ENCODE measurements at places on chromosomes 6 and 20.

- DNase-seq: no peak
Measured at GRCh38 chr6:18676548-18676947, 289.4 kb downstream of the RNF144B start.

DNA sequence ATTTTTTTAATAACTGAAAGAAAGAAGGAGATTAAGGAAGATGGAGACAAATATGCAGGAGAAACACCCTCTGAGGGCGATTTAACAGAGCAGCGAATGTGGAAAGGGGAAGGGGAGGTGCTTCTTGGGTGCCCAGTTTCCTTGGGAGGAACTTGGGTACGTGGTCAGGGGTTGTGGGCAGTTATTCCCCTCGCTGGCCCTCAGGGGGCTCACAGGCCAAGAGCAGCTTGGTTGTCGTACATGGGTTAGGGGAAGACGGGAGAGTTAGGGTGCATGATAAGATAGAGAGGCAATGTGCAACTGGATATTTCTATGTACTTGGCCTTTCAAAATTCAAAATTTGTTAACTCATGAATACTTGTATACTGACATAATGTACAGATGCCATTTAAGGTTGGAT is 7.0 kb upstream of the TUBB2A start:
- DNase-seq: no peak

- DNase-seq: no peak
Measured at GRCh38 chr6:121617388-121617787, 181.9 kb downstream of the GJA1 start.

DNA sequence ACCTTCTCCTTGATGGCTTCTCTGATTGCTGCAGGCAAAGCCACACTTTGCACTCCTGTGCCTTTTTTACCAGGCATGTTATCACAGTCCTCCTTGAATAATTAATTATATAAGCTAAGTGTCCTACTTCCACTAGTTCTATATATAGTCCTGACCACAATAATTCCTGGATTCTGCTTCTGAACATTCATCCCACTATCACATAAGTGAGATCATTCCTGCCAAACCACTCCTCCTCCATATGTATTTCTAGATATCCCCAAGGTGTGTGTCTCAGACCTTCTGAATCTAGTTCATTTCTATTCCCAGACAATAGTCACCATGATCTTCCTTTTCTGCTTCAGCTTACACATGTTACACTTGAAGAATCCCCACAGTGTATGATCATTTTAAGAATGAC is 1237.5 kb upstream of the MAP3K7 start:
- no peak for DNase-seq

DNA sequence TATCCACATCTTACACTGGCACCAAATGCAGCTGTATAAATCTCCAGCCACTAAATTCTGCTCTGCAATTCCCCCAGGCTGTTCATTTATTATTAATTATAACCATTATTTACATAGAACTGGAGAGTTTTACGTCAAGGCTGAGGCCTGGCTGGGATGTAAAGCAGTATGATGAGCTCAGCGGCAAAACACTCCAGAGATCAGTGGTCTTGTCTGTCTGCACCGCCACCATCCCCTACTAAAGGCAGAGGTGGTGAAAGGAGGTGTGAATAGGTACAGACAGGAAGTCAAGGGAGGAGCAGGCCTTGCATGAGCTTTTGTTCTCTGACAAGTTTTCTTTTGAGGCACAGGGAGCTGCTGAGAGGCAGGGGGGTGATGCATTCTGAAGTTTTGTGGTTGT is 159.9 kb upstream of the PCSK2 start:
- no peak for DNase-seq

DNA sequence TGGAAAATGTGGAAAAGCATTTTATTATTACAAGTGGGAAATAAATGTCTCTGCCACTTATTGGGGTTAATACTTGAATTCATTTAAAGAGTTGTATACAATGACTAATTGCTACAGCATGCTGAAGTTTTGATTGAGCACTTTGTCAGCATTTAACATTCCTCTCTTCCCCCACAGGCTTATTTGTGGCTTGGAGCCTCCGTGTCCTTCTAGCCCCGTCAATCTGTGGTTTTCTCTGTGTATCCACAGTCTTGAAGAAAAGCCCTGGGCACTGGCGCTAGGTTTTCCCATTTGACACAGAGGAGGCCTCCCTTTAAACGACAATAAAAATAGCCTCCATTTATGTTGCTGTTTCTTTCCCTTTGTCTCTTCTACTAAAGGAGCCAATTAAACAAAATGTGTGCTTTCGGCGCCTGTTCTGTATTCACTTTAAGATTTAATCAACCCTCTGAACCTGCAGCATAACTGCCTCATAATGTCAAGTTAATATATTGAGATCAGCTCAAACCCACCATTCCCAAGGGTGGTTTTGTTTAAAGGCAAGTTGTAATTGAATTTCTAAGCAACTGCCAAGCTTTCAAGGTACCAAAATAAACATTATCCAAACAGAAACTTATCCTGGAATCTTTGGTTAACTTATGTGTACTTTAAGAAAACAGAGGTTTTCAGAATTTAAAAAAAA is 326.6 kb upstream of the RNF24 start:
- no peak for DNase-seq

DNA sequence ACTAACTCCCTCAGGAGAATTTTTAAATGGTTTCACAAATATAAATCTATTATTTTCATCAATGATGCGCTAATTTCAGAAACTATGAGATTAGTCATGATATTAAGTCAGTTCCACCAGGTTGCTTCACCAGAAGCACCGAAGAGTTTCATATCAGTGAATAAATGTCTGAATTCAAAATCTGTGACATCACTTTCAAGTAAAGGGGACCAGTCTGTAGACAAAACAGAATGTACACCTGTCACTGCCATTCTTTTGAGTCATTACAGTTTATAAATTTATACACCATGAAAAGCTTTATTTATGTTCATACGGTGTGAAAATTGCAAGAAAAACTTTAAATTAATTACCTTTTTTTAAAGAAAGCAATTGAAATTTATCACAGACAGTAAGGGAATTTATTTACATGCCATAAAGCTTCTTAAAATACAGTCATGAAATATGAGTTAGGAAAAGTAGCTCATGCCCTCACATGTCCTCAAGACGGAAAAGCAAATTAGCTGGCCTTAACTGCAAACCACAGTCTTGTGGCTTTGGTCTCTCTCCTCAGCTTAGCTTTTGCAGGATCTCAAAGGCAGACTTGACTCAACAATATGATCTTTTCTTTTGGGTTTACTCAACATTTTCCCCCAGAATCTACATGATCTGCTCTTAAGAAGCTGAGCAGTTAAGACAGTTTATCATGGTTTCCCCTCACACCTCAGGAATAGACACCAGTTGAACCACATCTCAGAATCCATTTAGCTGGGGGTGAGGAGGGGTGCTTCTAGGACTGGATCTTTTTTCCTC is 177.7 kb upstream of the MCHR2 start:
- no peak for DNase-seq

- DNase-seq: no peak
Measured at GRCh38 chr20:10910535-10911178, 236.9 kb upstream of the JAG1 start.

GRCh38 chr6:968791-969190 is 275.9 kb upstream of the EXOC2 start:
- DNase-seq: no peak

- no peak for DNase-seq
Measured at GRCh38 chr20:15902493-15902892, 670.8 kb downstream of the KIF16B start.

DNA sequence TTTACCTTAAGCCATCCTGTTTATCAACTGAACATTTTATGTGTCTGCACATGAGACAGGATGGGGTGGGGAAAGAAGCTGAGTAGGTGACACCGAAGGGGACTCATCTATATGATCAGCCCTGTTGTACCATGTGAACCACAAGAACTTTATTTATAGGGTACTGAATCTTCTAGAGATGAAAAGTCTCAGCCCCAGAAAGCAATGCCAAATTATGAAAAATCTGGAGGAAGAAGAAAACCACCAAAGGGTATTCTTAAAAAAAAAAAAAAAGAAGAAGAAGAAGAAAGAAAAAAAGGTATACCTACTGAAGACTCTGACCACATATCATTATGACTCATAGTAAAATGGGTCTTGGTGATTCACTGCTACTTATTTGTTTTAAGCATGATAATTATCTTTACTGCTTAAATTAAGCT is 39.8 kb upstream of the HBS1L start:
- no peak for DNase-seq

DNA sequence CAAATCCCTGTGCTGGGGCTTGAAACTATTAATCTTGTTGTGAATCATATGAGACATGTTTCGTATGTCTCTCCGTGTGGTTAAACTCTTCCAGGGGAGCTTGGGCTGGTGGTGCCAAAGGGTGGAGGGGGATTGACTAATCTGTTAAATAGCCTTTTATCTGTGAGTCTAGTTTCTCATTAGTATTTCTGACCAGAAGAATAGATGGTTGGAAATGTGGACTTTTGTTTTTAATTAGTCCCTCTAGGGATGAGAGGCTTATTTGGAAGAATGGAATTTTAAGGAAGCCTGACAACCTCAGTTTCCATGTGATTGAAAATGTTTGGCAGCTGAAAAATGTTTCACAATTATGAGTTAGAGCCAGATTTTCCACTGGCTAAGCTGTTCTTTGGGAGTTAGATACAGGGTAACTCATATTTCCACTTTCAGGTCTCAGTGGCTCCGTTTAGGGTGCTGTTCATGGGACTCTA is 117.3 kb downstream of the BCKDHB start:
- DNase-seq: peak; percentile 54

DNA sequence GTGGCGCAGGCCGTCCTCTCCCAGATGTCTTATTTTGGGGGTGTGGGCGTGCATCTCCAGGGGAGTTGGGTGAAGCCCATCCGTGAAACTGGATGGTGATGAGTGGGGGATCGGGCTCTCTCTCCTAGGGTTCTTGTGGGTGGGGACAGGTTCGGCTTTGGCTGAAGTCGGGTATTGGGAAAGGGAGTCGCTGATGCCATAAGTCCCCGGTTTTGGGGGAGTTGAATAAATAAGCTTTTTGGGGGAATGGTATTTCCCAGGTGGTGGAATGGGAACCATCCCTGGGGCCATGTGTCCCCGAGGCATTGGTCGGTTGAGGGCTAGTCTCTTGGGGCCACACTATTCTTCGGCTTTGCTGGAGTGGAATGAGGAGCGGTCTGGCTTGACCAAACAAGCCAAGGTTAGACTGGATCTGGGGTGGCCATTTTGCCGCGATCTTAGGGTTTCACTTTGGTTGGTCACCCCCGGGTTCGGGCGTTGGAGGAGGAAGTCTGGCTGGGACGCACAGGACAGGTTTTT is 481 bp downstream of the ZNF133 start:
- DNase-seq: no peak

GRCh38 chr6:13006578-13007300 is 290.2 kb downstream of the PHACTR1 start:
- no peak for DNase-seq

DNA sequence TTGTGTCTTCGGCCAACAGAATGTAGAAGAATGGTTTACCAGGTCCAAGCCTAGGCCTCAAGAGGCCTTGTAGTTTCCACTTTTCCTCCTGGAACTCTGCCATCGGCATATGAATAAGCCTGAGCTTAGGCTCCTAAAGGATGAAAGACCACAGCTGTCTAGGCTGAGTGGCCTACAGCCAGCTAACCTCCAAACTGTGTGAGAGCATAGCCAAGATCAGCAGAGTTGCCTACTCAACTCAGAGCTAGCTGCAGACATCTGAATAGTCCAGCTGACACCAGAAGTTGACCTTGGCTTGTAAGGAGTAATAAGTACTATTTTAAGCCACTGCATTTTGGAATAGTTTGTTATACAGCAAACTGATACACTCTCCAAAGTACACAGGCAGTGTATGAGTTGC is 52.6 kb upstream of the SMIM29 start:
- peak; percentile 86 for DNase-seq

DNA sequence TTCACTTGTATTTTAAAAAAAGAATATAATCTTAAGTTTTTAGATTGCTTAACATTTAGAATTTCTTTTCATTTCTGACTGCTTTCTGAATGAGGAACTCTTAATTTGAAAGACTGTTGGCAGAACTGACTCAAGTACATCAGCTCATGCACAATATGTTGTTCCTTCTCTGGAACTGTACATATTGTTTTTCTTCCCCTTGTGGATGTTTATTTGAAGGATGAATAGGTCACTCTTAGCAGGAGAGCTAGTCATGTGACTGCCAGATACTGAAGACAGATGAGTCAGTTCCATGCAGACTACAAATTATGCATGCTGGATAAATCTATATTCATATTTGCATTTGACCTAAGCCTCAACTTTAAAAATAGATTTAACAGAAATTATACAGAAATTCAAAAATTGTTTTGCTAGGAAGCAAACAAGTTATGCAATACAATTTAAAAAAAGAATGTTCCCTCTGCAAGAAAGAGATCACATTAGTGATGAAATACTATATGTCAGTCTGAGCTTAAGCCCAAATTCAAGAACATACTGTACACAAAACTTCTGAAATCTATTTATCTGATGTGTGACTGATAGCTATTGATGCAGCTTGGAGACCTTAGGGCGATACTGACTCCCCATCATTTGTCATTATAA is 1274.9 kb upstream of the GJE1 start:
- DNase-seq: no peak

DNA sequence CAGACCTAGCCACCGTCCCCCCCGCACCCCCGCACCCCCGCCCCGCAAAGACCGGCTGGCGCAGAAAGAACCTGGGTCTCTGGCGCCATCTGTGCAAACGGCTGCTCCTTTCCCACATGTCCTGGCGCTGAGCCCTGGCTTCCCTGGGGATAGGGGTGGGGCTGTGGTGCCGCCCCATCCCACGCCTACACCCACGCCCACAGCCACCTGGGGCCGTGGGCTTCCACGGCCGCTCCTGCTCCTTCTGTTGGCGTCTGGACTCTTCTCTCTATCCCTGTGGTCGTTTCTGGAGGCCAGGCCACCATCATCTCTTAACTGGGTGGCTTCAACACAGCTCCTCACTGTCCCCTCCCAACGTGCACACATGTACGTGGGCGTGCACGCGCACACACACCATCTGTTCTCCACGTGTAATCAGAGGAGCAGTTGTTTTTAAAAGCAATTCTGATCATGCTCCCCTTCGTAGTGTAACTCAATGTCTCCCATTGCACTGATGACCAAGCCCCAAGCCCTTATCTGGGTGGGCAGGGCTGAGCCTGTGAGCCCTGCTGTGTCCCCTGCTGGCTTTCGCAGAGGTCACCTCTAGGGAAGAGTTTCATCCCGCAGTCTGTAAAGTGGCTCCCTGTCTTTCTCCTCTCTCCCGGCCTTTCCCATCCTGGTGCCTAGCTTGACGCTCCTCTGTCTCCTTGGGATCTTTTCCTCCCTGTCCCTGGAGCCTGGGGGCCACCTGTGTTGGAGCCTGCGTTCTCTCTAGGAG is 31.9 kb upstream of the FAM83D start:
- no peak for DNase-seq

GRCh38 chr6:127457456-127458064 is 1.6 kb downstream of the KIAA0408 start:
- DNase-seq: no peak

- no peak for DNase-seq
Measured at GRCh38 chr6:40947876-40948526, 91.0 kb downstream of the UNC5CL start.

GRCh38 chr6:73514746-73515110 is 6.1 kb downstream of the EEF1A1 start:
- DNase-seq: no peak

DNA sequence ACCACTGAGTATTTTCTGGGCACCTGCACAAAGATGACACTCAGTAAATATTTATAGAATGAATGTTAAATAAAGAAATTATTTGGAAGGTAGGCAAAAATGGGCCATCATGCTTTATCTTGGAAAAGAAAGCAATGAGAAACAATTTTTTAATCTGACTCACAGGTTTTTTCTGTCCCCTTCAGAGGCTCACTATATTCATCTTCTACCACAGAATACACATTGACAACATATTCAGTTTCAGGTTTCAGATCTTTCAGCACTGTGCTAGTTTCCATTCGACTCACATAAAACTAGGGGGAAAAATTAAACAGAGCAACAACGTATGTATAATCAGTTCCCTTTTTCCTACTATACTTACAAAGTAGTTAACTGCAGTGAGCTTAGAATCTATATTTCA is 58.3 kb downstream of the COL12A1 start:
- no peak for DNase-seq

Measured in tibial artery (tissue), 4 donors.